Activated gamma-delta T cell (primary cell): ENCODE measurements at places on chromosomes 7 and 10.

DNA sequence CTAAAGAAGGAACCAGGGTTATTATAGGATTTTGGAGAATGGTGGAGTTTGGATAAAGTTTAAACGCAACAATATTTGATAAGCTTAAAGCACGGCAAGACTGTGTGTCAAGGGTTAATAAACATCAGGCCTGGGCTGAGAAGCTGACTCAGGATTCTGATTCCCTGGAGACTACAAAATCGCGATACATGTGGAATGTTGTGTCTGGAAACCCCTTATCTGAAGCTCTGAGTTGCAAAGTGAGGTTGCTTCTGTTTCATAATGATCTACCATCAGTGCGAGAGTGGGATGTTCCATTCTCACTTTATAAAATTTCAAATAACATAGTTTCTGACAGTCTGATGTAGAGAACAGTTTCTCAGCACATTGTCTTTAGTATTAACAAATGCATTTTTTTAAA is 7.8 kb downstream of the C1GALT1 start:
- DNase-seq = no peak

- DNase-seq = no peak
Observed at GRCh38 chr7:151518105-151518946, 1.4 kb downstream of the RHEB start.

GRCh38 chr7:70952311-70952710 is 179.6 kb upstream of the GALNT17 start:
- no peak for DNase-seq

GRCh38 chr7:39306016-39306570 is 260.1 kb upstream of the YAE1 start:
- DNase-seq = no peak

GRCh38 chr10:93447970-93448369 is 34.2 kb downstream of the MYOF start:
- DNase-seq = no peak

DNA sequence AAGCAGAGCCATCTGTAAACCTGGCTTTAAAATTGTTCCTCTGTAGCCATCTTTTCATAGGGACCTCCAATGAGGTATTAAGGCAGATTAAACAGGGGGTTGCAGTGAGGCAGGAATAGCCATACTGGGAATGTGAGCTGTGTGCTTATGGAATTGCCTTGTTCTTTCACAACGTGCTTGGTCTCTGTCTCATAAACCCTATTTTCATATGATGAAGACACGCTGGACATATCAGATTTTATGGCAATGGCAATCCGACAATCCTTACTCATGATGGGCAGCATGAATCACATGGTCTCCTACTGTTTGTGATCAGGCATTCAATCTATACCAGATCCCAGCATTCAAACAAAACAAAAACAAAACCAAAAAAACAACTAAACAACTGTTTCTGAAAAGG is 418.9 kb upstream of the NRP1 start:
- no peak for DNase-seq

GRCh38 chr7:5322621-5323410 is 40.1 kb downstream of the SLC29A4 start:
- DNase-seq = no peak

DNA sequence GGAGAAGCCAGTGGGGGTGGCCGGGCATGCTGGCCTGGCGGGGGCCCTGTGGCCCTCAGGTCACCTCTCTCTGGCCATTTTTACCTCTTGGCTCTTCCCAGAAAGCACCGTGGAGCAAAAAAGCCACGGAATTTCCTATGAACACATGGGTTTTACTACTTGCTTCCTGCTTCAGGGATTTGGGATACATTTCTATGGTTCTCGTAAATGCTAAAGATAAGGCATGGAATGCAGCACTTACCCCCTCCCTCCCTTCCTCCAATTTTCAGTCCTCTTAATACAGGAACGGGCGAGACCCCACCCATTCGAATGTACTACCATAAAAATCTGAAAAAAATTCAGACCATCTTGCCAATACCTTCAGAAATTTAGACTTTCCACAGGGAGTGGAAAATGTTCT is 279.7 kb downstream of the ARHGAP12 start:
- no peak for DNase-seq

DNA sequence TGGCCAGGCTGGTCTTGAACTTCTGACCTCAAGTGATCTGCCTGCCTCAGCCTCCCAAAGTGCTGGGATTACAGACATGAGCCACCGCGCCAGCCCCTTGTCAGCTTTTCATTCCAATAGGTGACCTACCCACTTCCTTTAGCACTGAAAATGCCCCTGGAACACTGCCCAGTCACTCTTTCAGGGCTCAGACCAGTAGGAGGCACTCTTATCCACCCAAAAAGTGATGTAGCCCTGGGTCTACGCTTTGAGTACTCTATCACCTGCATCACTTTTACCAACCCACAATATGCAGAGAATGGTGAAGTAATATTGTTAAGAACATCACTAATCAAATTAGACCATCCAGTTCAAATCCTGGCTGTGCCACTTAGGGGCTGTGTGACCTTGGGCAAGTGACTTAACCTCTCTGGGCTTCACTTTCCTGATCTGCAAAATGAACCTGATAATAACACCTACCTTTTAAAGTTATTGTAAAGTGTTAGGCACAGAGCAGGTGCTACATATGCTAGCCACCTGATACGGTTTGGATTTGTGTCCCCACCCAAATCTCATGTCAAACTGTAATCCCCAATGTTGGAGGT is 5.2 kb downstream of the CALN1 start:
- DNase-seq = no peak

DNA sequence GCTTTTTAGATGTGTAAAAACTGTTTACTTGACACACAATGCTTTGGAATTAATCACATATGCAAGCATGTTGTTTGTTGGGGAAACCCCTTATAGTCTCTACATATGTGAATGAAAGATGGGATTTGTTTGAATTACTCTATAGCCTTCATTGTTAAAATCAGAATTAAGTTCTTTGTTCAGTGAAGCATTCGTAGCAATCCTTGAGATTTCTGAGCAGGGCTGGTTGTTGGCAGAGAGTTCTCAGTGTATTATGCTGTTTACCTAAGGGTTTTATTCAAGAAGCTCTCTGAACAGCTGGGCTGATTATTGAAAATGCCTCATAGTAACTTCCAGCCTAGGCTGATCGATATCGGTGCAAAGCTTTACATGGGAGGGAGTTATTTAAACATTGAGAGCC is 190.9 kb downstream of the VTI1A start:
- DNase-seq = no peak

GRCh38 chr10:101329341-101330032 is 24.5 kb upstream of the BTRC start:
- DNase-seq = no peak

DNA sequence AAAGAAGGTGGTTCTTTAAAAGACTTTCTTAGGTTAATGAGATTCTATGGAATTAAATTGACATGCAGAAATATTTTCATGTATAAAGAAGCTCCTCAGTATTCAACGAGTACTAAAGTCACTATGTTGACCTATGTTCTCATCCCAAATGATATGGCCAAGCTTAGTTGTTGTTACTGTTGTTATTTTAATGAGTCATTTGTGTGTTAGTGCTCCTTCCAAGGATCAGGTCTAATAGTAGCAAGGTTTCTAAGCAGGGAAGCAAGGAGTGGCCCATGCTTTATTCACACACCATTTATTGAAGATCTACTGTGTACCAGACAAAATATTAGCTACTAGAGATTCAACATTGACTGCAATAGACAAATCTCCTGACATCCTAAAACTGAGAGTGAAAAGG is 41.9 kb downstream of the LRRN3 start:
- DNase-seq = no peak

DNA sequence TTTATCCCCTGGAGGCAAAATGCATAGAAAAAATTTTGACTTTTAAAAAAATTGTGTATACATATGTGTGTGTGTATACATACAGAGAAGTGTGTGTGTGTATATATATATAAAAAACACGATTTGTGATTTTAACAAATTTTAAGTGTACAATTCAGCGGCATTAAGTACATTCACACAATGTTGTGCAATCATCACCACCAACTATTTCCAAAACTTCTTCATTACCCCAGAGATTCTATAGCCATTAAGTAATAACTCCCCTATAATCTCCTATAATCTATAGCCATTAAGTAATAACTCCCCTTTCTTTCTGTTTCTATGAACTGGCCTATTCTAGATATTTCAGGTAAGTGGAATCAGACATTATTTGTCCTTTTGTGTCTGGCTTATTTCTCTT is 20.7 kb upstream of the CAMK2B start:
- no peak for DNase-seq

DNA sequence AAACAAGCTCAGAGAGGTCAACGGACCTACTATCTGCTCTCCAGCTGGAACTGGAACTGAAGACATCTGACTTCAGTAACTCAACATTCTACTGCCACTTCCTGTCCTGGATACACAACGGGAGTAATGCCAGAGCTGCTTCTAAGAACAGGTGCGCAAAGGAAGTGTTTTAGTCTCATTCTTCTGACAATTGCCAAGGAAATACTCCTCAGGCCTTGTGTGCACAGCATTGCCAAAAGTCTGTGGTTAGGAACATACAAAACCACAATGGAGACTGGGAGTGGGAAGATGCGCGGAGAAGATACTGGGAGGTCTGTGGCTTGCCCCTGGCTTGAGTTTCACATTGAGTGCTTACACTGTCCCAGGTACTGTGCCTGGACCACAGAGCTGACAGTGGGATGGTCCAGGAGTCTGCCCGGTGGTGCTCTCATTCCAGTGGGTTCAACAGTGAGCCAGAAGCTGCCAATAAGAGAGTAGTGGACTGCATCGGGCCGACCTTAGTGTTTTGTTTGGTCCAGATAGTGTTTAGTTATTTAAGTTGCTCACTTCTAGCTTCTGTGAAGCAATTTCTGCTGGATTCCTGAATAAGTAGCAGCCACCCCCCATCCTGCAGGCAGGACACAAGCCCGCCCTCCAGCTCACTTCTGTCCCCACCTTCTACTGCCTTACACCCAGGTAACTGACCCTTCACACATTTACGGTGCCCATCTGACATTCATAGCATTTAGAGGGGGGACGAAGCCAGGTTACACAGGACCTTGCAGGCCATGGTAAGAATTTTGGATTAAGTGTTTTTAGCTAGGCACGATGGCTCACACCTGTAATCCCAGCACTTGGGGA is 10.3 kb downstream of the TBL2 start:
- no peak for DNase-seq

- DNase-seq = no peak
Observed at GRCh38 chr7:82839555-82839954, 323.1 kb downstream of the PCLO start.

DNA sequence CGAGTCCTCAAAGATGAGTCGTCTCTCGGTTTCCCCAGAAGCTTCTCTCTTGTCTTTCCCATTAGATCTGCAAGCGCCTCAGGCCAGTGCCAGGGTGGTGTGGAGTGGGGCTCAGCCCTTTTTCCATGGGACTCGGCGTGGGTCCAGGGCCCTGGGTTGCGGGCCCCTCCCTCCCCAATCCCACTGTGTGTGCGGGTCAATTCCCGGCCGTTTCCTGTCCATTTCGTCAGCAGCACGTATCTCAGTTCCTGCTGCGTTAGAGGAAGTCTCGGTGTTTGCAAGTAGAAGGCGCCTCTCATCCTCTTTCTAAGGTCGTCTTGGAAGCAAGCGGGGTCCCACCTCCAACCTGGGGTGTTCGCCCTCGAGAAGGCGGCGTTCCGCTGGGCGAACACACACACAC is 25.1 kb upstream of the ADGRA1 start:
- no peak for DNase-seq

DNA sequence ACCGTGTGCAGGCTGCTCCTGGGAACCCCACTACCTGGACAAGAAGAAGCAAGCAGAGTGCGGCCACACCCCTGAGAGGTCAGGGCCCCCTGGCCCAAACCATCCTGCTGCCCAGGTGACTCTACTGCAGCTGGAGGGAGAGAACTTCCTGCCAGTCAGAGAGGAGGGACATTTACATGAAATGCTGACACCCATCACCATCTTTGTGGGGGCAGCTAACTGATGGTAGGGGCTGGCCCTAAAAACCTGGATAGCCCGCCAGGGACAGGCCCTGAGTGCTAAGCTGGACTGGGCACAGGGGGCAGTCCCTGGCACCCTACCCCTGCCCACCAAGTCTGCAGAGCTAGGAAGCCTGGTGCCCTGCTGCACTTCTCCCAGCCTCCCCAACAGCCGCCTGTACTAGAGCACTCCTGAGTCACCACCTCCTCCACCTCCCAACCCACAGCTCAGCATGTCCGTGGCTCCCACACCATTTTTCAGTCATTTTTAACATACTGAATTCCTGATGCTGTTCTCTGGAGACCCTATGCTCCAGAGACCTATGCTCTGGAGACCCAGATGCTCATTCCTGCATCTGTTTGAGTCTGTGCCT is 27.5 kb downstream of the DPCD start:
- no peak for DNase-seq

DNA sequence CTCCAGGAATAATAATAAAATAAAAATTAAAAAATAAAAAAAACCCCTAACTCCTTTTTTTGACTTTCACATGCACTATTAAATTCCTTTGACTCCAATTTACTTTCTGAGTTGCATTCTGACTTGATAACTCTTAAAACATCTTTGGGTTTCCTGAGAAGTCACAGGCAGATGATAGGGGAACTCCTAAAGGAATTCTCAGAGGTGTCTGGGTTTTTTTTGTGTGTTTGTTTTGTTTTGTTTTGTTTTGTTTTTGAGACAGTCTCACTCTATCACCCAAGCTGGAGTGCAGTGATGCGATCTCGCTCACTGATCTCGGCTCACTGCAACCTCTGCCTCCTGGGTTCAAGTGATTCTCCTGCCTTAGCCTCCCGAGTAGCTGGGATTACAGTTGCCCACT is 52.7 kb upstream of the APBB1IP start:
- no peak for DNase-seq

GRCh38 chr7:4129481-4130122 is 552.5 kb upstream of the FOXK1 start:
- DNase-seq = no peak
